Activated T-helper 1 cell treated with Interleukin-2 at 50 U/mL for 16 hours (primary cell): ENCODE measurements at places on chromosomes 1 and 21.

- DNase-seq, result no peak
These were observed 90.9 kb upstream of the SLC44A3 start for GRCh38 chr1:94729267-94729666.

GRCh38 chr1:64516803-64517568 is 47.1 kb downstream of the CACHD1 start:
- DNase-seq, result no peak

DNA sequence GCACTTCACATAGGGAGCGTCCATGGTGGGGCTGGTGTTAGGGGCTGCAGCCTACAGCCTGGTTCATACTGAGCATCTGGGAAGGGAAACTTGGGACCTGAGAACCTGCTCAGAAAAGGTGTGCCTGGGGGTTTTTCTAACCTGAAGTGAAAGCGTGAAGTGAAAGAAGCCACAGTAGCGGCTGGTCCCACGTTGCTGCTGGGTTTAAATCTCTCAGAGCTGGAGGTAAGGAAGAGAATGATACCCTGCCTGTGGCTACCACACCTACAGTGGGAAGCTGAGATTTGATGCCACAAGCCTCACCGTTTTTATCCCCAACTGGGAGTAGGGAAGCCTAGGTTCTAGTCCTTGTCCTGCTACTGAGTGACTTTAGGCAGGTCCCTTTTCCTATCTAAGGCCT is 21.0 kb upstream of the FUCA1 start:
- DNase-seq, result no peak

- DNase-seq, result no peak
These were observed 34.5 kb downstream of the SPEN start for GRCh38 chr1:15881961-15882360.
